NCI-H526 treated with DMSO at 0.1 percent for 48 hours (cell line): ENCODE measurements at places on chromosomes 16 and 17.

DNA sequence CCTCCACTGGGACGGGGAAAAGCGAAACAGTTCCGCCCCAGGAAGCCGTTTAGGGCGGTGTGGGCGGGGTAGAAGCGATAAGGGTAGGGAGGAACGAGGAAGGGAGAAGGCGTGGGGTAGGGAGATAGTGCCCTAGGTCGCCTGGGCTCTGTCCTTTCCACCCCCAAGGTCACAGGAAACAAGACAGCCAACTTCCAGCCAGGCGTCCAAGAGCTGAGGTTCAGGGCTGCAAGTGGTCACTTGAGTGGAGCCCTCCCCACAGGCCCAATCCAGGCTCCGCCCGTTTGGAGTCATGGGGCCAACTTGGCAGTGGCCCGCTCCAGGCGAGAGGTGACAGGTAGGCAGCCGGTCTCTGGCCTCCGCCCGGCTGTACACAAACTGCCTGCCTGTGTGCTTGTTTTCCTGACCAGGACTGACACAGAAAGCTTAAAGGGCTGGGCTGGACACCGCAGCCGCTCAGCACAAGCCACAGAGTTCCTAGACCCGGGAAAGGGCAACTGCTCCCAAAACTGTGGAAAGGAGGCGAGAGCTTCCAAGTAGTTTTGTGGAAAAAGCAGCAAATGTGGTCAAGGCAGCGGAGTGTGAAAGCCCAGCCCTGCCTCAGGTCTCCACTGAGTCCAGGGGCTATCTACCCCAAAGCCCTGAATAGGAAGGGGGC is at the start of gene RILP:
RILP (minus strand) TSS at position 23 of the 658 bp plus-strand sequence. CDS start 62 bp downstream, outside the sequence.
- no peak for DNase-seq

DNA sequence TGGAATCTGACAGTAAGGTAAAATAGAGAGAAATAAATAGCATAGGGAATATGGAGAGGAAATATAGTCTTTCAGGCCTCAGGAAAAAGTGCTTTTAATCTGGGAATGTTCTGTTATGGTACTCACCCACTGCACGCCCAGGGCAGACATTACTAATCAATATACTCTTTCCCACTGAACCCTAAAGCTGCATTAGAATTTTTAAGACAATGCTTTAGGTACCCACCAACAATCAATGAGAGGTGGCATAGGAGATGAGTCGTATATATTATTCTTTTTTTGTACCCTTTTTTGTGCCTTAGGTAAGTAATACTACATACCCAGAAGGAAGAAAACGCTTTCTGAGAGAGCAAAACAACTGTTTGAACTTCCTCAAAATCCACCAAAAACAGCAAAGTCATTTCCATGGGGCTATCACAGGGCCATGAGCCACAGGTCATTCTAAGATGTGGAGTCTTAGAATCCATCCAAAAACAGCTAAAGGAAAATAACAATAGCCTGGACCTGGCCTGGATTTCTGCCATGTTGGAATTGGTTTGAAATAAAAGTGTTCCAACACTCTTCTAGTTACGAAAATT is 542.1 kb downstream of the XYLT1 start:
- no peak for DNase-seq

DNA sequence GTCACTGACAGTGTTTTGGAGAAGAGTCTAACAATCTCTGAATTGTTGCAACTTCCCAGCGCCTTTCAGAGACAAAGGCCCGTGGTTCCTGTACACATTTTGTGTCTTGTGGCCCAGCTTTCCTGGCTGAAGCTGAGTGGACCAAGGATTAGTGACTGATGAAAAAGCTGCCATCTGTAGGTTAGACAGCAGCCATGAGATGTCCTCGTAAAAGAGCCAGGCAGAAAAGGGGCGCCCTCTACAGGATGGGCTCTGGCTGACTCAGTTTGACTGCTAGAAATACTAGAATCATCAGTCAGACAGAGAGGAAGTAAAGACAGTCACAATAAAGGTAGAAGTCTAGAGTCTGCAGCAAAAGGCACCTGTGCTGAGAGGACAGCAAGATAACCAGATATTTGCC is 26.5 kb upstream of the NF1 start:
- peak; percentile 13 for DNase-seq

GRCh38 chr17:36498560-36499300 is 12.2 kb downstream of the ZNHIT3 start:
- no peak for DNase-seq

DNA sequence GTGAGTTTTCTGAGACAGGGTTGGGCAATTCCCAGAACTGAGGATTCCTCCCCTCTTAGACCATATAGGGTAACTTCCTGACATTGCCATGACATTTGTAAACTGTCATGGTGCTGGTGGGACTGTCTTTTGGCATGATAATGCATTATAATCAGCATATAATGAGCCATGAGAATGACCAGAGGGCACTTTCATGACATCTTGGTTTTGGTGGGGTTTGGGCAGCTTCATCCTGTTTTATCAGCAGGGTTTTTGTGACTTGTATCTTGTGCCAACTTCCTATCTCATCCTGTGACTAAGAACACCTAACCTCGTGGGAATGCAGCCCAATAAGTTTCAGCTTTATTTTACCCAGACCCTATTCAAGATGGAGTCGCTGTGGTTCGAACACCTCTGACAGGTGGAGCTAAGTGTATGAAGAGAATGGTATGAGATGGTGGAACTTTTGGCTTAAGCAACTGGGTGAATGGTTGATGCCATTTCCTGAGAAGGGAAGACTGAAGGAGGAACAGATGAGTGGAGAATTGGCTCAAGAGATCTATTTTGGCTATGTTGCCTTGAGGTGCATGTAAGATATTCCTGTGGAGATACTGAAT is 217.3 kb downstream of the RAB11FIP4 start:
- no peak for DNase-seq

GRCh38 chr16:85033171-85033570 is 5.6 kb downstream of the KIAA0513 start:
- no peak for DNase-seq
